NCI-H1105 (cell line): ENCODE measurements at places on chromosomes 7 and 10.

DNA sequence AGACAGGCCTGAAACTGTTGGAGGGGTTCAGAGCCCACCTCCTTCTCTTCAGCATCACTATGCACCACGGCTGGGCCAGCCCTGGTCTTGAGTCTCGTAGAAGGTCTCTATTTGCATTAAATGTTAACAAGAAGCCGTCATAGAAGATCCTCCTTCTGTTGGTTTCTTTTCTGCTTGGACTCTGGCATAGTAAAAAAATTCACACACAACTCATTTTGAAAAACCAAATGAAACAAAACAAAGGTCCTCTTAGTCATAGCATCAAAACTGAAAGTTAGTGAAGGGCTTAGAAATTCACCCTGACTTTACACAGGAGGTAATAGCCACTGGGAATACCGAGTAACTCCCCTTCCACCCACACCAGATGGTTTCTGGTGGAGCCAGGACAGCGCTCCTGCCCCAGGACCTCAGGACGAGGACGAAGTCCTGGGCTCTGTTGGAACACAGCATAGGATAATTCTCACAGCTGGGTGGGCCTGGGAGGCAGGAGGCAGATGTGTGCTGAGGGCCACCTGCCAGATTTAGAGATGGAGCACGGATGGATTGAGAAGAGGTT is 248.4 kb upstream of the KLF6 start:
- no peak for DNase-seq

DNA sequence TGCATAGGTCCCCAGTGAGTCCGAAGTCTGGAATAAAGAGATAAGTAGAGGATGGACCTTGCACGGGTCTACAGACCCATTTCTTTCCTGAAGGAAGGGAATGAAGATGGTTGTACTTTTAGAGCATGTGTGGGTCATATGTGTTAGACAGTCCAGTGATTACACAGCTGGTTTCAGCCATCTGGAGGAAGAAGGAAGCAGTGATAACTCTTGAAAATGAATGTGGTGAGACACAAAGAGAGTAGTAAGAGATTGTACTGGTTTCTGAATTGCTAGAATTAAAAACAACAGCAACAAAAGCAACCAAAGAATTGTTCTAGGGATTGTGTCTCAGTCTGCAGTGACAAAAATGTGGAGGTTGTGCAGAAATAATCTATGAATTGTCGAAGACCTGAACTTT is 258.9 kb downstream of the SUGCT start:
- no peak for DNase-seq

- DNase-seq = no peak
These were observed 301.9 kb upstream of the C7orf33 start for GRCh38 chr7:148288592-148289151.

- no peak for DNase-seq
These were observed 5.1 kb upstream of the SPOCK2 start for GRCh38 chr10:72093450-72093849.

DNA sequence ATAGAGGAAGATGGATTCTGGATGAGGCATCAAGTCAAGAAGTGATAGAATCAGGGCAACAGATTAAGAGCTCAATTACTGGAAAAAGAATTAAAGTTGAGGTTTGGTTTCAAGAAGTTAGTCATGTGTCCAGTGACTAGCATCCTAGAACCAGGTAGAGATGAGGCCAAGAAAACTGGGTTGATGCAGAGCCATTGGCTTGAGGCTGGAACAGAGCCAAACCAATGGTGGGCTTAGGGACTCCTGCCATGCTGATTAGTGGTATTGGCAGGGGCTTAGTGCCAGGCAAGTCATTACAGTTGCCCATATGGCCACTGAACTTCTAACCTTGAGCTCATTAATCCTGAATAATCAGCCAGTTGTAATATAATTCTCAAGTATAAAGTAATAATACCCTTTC is 18.5 kb downstream of the ZNF277 start:
- no peak for DNase-seq

DNA sequence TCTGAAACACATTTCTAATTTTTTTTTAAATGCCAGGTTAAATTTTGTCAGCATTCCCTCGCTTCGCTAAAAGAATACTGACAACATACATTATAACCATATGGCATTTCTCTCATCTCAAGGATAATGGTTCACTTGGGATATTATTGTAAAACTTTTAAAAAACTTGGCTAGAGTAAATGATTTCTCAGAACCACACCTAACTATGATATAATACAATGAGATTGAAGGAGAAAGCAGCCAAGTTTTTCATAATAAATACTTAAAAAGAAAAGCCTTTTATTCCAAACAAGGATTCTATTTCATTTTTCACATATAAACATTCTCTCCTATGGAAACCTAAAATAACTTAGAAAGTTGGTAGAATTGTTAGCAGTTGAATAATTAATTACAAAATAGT is 413.9 kb downstream of the HGF start:
- DNase-seq = no peak

DNA sequence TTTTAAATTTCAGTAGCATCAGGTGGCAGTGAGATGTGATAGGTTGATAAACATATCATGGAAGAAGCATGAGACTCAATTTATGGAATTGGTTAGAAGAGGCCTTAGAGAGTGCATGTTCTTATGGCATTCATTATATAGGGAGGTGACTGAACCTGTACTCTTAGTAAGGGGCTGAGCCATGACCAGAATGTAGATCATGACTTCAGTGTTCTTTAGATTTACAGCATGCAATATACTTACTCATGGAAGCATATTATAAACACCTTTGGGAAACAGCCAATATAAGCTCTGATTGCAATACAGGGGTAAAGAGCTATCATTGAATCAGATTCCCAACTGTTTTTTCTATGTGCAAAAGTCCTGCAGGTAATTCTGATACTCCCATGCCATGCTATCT is 50.2 kb downstream of the NT5C3A start:
- DNase-seq = no peak

DNA sequence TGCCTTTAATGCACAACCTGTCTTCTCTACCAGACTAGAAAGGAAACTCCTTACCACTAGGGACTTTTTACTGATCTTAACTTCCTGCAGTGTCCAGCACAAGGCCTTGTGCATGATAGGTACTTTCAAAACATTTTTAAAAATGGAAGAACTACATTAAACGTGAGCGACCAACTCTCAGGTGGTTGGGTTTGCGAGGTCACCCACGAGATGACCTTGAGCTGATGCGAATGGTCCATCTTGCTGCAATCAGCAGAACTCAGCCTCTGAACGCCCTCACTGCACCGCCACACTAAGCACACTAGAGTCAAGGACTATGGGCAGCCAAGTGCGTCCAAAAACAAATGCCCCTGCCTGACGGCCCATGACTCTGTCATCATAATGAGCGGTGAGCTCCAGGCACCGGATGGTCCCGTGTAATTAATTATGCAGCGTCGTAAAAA is 34.9 kb upstream of the PTF1A start:
- no peak for DNase-seq

GRCh38 chr10:133327651-133328357 is 8.9 kb downstream of the CALY start:
- DNase-seq = no peak

DNA sequence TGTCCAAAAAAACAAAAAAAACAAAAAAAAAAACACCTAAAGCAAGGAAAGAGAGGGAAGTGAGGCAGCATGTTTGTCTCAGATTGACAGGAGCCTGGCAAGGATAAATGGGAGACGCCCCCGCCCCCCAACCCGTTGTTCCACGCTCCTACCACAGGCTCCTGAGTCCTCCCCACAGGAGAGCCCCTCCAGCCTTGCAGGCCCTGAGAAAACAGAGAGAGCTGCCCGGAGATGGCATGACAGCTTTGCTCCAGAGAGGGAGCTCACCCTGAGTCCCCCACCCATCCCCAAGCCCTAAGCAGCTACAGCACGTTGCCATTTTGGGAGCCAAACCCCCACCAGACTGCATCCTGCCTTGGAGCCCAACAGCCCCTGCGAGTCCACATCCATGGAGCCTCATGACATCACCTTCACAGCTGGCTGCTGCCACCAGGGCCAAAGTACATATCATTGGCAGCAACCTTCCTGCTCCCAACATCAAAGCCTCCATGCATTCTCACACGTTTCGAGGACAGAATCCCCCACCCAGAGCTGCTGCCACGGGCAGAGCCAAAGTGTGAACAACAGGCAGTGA is 1283.3 kb downstream of the TYW1 start:
- no peak for DNase-seq
